Activated naive CD4-positive, alpha-beta T cell (primary cell): ENCODE measurements at places on chromosomes 16 and 17.

DNA sequence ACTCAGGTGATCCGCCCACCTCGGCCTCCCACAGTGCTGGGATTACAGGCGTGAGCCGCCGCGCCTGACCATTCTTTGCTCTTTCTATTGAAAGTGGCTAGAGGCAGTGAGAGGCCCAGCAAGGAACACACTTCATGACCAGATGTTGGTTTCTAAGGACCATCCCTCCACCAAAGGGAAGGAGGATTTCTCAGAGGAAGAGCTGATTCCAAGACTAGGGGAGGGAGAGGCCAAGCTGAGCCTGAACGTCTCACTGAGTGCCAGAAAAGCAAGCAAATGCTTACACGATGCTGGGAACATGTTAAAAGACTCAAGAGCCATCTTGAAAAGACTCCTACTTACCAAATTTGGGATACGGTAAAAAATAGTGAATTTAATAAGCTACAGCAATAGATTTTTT lies 79.2 kb downstream of the MRM3 start:
- no peak for DNase-seq

- no peak for DNase-seq
Observed at GRCh38 chr17:4198995-4199394, 56.0 kb downstream of the CYB5D2 start.

GRCh38 chr16:85252014-85252413 lies 139.7 kb upstream of the CIBAR2 start:
- no peak for DNase-seq

GRCh38 chr17:14069251-14070021 lies at the start of gene COX10:
Gene COX10 (plus strand): TSS chr17:14069504. CDS start chr17:14069606, 102 bp downstream.
- peak; percentile 76 for DNase-seq

DNA sequence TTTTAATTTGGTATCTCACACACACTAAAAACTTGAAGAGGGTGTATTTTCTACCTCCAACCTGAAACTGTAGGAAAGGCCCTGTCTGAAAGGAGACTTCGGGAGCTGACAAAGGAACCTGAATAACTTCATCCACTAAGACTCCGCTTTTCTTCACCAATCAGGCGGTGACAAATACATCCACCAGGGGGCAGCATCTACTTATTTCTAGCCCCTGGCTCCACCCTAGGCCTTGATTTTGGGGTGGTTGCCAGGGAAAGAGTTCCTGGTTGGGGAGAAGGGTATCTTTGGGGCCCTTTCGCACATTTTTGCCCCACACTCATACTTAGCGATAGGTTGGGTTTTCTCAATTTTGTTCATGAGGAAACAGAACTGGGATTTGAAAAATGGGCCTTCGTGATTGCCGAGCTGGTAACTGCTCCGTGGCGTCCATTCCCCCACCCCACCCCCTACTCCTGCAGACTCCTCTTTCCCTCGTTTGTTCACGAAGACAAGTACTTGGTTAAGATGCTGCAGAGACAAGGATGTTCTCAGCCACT lies 4.8 kb upstream of the ARL4D start:
- DNase-seq, result peak; percentile 82

- DNase-seq, result peak; percentile 9
Observed at GRCh38 chr16:66474750-66475199, 47.7 kb downstream of the BEAN1 start.

DNA sequence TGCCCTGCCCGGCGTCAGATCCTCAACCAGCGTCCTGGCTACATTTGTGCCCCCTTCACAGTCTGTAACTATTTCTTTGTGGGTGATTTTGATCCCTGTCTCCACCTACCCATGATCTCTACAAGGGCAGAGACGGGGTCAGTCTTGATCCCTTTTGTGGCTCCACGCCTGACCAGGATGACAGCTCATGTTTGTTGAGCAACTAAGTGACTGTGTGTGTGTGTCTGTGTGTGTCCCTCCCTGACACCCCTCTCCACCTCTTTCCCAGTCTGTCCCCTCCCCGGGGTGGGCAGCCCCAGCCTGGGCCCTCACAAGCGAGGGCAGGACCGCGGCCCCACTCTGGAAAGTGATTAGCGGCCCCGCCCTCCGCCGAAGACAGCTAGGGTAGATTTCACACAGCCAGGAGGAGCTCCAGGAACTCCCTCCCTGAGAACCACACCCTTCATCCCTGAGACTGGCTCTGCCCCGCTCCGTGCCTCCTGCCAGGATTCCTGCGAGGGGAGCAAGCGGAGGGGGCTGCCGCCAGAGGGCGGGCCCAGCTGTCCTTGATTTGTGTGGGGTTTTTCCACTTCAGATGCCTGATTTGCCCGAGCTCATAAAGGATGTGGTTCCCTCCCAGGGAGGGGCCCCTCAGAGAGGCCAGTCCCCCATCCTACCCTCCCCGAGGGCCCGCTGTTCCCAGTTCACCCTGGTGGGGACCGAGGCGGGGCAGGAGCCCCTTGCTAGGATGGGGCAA lies 5.3 kb upstream of the HS3ST6 start:
- no peak for DNase-seq

DNA sequence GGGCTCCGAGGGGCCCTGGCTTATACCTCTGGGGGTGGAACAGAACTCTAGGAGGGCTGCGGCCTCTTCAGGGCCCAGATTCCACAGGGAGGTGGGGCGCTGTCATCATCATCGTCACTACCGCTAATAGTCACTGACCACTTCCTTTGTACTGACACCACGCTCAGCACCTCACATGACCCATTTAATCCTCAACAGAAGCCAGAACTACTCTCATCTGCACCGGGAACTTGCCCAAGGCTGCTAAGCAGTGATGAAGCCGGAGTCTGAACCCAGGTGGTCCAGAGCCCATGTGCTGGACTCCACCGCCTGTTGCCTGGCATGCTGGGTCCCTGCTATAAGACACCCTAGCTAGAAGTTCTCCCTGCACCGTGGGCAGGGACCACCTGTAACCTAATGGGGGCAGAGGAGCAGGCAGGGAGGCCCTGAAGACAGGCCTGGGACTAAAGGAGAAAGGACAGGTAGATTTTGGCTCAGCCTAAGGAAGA lies 12.0 kb downstream of the UNC13D start:
- no peak for DNase-seq

- DNase-seq, result no peak
Observed at GRCh38 chr17:55448681-55449080, 27.0 kb upstream of the MMD start.

DNA sequence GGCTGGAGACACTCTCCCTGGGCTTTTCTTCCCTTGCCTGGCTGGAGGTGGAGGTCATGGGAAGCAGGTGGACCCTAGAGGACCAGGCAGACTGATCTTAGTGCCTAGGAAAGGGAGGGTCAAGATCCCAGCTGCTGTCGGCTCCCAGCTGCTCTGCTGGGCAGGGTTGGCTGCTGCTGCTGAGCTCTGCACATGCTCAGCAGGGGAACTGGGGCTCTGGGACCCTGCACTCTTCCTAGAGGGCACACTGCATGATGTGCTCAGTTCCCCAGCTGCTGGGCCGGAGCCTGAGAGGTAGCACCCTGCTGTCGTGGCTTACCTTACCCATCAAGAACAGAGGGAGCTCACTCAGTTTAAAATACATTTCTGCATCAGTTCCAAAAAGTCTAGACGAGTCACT lies 34.3 kb downstream of the VAC14 start:
- DNase-seq, result no peak

DNA sequence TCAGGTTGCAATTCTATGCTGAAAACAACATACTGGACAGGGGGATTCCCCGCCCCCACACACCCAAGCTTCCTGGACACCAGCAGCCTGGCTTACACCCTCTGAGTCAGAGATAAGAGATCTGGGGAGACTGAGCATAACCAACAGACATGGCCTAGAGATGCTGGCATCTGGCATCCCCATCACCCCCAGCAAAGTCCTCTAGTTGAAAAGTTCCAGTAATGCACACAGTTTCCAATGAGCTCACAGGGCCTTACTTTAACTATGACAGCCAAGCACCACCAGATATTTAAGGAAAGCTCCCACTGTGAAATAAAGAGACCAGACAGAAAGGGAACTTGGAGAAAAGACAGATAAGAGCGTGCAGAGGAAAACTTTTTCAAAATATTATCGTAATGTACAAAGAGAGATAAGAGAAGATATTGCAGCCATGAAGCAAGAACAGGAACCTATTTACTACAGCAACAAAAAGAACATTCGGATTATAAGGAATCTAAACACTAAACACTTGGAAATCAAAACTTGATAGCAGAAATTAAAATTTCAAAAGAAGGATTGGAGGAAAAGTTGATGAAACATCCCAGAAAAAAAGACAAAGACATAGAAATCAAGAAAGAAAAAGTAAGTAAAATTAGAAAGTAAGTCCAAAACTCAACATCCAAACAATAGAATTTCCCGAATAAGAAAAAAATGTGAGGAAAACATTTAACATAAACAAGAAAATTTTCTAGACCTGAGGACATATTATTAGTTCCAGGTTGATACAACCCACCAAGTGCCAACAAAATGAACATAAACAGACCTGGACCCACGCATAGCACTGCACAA lies 17.2 kb upstream of the ALOX15 start:
- no peak for DNase-seq

DNA sequence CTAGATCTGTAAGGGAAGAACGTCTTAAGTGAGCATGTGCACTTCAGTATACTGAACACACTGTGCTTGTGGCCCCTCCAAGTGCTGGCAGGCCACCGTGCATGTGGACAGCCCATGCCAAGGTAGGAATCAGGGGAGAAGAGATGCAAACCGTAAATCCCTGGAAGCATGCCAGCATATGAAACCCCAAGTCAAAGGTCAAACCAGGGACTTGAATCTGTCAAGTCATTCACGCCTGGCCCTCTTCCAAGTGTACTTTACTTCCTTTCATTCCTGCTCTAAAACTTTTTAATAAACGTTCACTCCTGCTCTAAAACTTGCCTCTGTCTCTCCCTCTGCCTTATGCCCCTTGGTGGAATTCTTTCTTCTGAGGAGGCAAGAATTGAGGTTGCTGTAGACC lies 2.8 kb upstream of the ATXN2L start:
- DNase-seq, result no peak
